ENCODE measurements at places on chromosomes 13 and 19.

DNA sequence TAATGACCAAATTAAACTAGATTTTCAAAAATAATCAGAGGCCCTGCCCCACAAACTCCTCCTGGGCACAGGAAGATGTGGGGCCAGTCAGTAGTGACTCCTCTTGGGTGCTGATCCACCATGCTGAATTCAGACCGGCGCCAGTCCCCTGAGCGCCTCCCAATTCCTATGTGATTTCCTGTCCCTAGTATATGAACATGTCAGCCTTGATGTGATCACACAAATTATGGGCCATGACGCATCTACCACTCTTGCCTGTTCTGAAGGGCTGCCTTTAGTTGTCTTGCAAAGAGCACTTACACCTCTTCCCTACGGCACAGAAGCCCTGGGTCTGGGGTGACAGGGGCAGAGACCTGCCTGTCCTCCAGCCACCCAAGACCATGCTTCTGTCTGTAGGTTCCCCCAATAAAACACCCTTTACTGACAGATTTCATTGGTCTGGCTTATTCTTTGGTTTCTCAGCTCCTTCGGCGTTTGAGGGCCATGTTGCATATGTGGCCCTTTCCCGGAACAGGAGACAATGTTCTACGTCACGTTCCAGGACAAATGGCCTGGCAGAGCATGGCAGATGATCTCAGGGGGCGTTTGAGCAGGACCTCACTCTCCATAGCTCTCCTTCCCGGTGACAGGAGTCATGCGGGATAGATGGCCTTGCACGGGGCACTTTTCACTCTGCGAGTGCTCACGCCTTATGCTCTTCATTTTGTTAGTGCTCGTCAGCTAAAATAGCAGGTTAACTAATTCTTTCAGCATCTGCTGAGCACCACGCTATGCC lies 5.6 kb upstream of the ATP11A start:
- DNase-seq, result no peak

DNA sequence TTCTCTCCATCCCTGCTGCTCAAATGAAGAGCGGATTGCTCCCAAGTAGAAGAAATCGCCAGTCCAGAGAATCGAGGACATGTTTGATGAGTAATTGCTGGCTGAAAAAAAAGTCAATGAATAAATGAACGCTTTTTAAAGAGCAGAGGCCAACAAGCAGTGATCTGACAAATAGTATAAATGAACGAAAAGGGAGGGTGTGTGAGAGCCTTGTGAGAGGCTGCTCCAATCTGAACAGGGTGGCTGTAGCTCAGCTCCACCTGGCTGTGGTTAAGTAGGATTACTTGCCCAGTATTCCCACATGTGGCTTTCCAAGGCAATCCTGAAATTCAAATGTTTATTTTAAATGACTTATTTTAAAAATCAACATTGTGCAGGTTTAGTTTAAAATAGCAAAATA lies 117.1 kb downstream of the TSHZ3 start:
- DNase-seq, result no peak

DNA sequence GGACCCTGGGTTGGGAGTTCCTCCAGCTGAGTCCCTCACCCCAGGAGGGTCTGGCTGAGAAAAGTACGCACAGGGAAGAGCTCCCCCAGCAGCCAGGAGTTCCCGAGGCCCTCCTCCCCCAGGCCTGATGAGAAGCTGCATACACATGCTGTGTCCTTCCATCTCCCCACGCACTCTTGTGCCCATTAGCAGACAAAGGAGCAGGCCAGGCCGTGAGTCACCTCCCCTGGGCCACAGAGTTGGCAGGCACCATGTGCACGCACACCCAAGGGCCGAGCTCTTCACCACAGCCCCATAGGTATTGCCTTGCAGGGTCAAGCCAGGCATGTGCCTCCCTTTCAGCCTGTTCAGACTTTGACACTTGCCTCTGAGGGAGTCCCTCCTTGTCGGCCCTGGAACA lies 17.5 kb downstream of the MAU2 start:
- DNase-seq, result no peak

GRCh38 chr13:78909276-78909675 lies 250.3 kb upstream of the OBI1 start:
- DNase-seq, result no peak

- no peak for DNase-seq
Measured at GRCh38 chr13:51339952-51340732, 651 bp downstream of the SERPINE3 start.

GRCh38 chr13:99250982-99251825 lies 7.0 kb downstream of the GPR18 start:
- DNase-seq, result no peak

GRCh38 chr19:2337329-2337707 lies 8.8 kb downstream of the SPPL2B start:
- DNase-seq, result peak; percentile 18

DNA sequence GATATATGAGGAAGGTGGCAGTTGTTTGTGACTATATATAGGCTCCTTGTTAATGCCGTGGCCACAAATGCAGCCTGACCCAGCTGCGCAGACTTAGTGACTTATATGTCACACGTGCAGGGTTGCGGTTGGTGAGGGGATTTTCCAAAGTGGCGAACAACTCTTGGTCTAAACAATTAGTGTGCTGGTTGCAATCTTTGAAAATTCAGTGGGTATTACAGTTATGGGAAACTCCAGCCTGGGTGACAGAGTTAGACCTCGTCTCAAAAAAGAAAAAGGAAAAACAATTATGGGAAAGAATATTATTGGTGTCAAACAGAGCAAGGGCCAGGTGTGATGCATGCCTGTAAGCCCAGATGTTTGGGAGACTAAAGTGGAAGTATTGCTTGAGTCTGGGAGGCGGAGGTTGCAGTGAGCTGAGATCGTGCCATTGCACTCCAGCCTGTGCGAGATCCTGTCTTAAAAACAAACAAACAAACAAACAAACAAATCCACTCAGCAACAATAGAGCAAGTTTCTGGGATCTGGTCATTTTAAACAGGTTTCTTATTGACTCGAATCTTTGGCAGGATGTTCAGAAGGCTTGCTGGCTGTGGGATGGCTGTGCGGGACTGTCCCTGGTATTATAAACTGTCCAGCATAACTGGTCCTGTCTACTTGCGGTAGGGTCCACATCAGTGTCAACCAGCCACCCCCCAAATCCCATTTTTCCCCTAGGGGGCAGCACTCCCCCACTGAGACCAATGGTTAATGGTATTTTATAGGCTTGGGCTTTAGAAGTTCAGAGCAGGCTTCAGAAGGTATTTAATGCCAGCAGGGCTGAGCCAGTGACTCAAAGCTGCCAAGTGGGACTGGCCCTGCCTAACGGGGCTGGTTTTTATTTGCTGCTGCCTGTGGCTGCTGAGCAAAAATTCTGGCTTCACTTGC lies 15.4 kb downstream of the RELB start:
- peak; percentile 57 for DNase-seq

GRCh38 chr13:22218797-22219196 lies 547.9 kb downstream of the FGF9 start:
- no peak for DNase-seq

GRCh38 chr13:101695870-101696516 lies 243.5 kb downstream of the ITGBL1 start:
- DNase-seq, result no peak

DNA sequence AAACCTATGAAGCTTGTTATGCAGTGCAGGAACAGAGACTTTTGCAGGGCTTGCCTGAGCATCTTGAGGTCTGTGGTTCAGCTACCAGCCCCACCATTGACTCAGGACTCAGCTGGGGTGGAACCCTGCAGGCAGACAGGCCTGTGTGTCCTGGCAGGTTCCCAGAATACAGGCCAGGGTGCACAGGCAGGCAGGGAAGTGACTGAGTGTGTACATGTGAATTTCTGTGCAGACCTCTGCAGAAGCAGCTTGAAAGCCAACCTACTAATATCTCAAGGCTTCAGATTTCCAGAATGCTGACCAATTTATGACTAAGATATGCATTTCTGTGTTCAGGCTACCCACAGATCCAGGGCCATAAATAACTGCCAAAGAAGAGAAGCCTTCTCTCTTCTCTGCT lies 254.4 kb downstream of the DLEU7 start:
- peak; percentile 12 for DNase-seq

DNA sequence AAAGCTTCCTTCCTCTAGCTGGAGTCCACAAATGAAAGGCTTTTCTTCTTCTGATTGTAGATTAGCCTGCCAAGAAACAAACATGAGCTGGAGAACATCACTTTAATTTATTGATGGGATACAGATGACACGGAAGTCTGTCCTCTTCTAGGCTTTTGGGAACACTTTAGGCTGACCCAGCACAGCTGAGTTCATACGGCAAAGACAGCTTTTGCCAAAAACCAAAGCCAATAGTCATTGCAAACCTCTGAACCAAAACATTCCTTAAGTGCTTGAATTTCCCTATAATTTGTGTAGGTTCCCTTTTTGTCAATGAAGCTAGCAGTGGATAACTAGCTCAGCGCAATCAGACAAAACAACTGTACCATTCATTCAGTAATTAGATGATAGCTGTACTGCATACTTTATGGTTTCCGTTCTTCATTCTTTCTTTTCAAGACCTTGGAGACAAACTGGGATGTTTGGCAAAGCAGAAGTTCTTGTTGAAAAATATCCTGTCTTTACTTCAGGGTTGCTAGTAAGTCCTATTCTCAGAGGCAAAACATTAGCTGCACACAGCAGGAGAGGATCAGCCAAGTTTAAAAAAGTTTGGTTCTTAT lies 95.7 kb upstream of the SPRY2 start:
- no peak for DNase-seq

- DNase-seq, result no peak
Measured at GRCh38 chr13:44576351-44577235, 463 bp upstream of the TSC22D1 start.

GRCh38 chr13:27038323-27038722 lies 133.3 kb downstream of the USP12 start:
- no peak for DNase-seq

GRCh38 chr19:55901369-55902079 lies 30.6 kb downstream of the NLRP13 start:
- DNase-seq, result no peak

GRCh38 chr13:26743971-26744370 lies 16.6 kb downstream of the GPR12 start:
- DNase-seq, result no peak

DNA sequence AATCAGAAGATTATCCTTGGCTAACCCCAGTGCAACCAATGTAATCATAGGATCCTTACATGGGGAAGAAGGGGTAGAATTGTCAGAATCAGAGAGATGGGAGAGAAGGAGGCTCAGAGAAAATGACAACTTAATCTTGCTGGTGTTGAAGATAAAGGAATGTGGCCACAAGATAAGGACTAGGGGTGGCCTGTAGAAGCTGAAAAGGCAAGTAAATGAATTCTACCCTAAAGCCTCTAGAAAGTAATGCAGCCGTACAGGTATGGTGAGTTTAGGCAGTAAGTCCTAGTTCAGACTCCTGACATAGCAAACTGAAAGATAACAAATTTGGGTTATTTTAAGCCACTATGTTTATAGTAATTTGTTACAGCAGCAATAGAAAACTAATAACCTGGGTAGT lies 718.5 kb downstream of the SLITRK6 start:
- no peak for DNase-seq

DNA sequence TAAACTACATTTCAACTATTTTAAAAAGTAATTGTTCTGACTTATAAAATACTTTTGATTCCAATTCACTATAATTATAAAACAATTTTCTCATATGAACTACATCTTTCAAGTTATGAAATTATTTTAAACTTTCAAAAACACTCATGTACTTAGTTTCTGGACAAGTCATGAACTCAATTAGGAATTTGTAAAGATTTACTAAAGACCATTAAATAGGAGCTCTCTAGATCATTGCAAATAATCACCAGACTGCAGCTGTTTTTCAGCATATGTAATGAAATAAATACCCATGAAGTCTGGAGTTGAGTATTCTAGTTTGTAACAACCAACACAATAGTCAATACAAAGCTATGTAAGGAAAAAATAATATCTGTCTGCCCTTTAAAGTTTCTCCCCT lies 605.1 kb upstream of the MIR17HG start:
- DNase-seq, result no peak

GRCh38 chr19:35478794-35479677 lies 11.2 kb downstream of the KRTDAP start:
- DNase-seq, result no peak

DNA sequence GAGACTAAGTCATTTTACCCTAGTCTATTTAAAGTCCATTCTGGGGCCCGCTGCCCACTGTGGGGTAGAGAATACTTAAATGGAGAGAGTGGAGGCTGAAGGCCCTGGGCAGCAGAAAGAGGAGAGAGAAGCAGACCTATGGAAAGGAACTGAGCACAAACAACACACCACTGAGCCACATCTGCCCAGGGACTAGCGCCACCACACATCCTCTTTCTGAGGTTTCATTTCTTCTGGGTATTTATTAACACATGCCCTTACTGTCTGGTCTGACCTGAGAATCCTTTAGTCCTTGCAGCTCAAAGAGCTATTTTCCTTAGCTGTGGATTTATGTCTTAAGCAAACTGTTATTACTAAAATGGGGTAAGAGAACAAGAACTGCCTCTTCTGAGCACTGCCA lies 154.0 kb downstream of the NALCN start:
- no peak for DNase-seq

GRCh38 chr13:23473221-23473620 lies 39.7 kb upstream of the SACS start:
- DNase-seq, result no peak

DNA sequence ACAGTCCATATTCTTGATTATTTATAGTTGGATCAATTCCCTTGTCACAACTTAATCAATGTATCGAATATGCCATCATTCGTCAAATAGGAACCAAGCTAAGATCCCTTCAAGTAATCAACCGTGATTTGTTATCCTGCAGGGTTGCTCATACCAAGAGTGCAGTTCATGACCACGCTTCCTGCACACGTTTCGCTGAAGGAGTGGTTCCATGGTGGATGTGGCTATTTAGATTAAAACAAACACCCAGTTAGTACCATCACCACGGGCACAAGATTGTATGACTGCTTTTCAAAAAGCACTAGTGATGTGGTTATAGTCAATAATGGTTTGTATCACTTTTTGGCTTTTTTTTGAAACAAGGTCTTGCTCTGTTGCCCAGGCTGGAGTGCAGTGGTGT lies 41.1 kb upstream of the CCNE1 start:
- DNase-seq, result no peak

DNA sequence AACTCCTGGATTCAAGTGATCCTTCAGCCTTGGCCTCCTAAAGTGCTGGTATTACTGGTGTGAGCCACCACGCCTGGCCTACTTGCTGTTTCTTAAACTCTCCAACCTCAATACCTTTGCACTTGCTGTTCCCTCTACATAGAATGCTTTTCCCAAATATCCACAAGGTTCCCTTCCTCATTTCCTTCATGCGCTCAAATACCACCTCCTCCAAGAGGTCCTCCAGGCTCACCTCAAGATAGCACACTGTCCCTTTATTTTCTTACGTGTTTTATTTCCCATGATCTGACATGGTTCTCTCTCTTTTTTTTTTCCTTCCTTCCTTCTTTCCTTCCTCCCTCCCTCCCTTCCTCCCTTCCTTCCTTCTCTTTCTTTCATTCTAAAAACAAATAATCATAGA lies 13.5 kb downstream of the RDH8 start:
- DNase-seq, result no peak

DNA sequence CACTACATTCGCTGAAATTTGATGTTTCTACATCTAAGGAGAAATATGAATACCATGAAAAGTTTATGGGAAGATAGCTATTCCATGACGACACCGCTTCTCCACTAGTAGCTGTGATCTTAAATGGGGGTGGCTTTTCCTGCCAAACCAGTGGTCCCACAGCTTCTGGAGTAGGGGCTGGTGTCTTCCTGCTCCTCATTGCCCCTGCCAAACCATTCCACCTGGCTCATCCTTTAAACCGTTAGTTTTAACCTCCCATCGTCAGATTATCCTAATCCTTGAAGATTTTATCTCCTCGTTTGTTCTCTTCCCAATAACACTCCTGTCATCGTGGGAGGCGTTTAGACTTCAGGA lies 568 bp upstream of the ZNF230 start:
- DNase-seq, result no peak

- no peak for DNase-seq
Measured at GRCh38 chr13:63011996-63012395, 1596.3 kb upstream of the PCDH20 start.
